ENCODE measurements at places on chromosomes 3 and 15.

DNA sequence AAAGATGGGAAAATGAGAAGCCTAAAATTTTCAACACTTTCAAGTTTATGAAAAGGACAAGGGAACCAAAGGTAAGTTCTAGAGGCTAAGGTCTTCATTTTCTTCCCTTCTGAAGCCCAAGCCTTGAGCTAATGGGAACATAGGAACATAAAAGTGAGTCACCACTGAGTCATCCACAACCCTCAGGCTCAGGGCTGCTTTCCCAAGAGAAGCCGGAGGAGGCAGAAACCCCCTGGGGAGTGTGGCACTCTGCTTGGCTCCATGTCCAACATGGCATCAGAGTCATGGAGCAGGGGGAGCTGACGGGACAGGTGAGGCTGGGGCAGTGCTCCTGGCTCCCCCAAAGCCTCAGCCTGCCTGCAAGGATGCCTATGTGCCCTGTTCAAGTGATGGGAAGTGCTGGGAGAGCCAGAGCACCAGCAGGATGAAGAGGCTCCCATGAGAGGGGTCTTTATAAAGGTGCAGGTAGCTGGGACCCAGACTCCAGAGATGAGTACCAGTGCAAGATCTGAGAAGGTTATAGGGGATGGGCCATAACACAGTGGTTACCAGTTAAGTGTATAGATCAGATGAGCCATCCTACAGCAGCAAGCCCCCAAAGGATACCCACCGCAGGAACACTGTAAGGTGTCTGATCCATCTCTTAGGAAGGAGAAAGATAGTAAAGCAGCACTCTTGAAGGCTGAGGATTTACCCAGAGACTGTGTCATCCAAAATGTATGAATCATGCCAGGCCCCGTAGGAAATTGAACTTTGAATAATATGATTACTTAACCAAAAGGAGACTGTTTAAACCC lies 31.8 kb upstream of the RYR3 start:
- DNase-seq: no peak

DNA sequence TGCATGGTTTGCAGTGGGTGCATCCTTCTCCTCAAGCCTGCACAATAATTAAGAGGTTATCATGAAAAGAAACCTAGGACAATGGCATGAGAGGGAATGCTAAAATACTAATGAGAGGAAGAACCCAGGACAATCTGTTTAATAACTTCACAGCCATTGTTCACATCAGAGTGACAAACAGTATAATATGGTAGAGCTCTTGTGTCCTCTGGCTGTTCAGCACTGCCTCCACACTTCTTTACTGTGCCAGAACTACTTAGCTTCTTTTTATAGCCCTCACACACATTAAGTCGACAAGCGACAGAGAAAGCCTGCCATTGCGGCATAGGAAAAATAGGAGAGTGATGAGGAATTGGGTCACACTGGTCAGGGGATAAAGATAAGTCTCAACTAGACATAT lies 65.0 kb upstream of the MEIS2 start:
- DNase-seq: no peak

DNA sequence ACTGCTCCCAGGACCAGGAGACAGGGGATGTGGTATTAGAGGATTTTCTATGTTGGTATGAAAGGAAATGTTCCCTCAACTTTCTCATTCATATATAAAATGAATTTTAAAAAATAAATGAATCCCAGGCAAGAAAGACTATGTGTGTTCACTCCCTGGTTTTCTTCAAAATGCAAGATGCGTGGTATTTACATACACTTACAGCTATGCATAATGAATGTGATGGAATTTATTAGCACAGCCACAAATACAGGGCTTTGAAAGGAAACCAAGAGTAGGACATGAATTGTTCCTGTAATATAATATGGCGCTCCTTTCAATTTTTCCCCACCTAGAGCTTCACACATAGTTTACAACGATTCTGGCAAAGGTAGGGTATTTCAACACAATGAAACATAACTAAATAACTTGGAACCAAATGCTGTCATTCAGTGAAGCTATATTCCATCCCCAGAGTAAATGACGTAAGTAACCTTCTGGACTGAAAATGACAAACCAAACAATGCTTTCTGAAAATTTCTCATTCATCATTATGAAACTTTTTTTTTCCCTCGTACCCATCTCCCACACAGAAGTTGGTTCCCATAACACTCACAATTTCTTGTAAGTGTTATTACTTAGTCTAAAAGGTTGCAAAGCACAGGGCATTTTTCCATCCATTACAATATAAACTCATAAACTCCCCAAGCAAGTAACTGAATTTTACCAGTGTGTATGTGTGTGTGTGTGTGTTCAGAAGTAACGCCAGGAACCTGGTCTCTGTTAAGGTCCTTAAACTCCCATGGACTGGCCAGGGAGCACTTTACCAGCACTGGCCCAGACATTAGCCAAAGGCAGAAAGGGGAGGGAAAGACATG lies 41.8 kb downstream of the CBLB start:
- no peak for DNase-seq

DNA sequence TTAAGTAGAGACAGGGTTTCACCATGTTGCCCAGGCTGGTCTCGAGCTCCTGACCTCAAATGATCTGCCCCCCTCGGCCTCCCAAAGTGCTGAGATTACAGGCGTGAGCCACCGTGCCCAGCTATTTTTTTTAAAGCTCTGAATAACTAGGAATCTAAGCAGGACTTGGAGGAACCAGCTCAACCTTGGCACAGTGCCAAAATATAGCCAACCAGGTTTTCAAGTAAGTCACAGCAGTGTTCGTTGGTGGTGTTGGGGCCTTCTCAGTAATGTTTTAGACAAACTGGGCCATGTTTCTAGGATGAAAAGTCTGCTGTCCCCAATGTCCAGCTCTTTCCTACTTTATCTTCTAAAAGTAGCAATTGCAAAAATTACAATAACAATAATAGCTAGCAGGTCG lies 6.4 kb upstream of the ADAM10 start:
- no peak for DNase-seq

- DNase-seq: no peak
These were observed 171.7 kb downstream of the KLF13 start for GRCh38 chr15:31498329-31498728.

DNA sequence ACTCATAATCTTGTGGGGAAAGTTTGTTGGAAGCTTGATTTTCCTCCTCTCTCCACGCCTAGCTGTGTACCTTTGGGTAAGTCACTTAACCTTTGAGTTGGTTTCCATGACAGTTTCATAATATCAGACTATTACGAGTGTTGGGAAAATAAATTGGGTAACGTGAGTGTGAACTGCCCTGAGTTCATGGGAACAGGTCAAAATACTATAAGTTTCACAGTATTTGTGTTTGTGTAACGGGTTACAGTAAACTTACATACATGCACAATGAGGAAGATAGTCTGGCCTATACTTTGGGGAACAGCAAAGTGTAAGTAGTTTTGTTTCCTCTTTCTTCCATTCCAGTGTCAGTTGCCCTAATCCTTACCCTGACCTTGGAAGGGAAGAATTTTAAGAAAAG lies 509.9 kb downstream of the MECOM start:
- DNase-seq: no peak

DNA sequence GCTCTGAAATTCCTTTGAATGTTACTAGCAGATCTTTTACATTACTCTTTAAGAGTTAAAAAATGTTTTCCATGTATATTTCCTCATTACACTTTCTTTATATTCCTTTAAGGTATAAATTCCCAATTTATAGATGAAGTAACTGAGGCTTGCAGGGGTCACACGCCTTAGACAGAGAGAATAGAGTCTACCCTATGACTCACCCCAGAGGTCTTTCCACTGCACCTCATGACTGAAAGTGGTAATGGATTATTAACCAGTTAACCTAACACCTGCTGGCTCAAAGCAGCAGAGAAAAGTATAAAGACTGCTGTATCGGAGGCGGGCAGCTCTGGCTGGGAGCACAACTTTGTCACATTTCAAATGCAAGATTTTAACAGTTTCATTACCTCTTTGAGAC lies 37.7 kb downstream of the LDHAL6B start:
- no peak for DNase-seq

- no peak for DNase-seq
These were observed 297.8 kb upstream of the AZI2 start for GRCh38 chr3:28646435-28646834.

DNA sequence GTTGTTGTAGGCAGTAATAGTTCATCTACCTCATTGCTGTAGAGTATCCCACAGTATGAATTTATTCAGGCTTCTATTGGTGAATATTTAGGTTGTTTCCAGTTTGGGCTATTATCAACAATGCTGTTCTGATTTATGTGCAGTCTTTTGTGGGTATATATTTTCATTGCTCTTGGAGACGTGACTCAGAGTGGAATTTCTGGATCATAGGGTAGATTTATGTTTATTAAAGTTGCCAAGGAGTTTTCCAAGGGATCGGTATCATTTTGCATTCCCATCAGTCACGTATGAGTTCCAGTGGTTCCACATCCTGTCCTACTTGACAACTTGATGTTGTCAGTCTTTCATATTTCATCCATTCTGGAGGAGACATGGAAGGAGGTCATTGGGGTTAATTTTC lies 8.4 kb upstream of the HRH1 start:
- DNase-seq: no peak

DNA sequence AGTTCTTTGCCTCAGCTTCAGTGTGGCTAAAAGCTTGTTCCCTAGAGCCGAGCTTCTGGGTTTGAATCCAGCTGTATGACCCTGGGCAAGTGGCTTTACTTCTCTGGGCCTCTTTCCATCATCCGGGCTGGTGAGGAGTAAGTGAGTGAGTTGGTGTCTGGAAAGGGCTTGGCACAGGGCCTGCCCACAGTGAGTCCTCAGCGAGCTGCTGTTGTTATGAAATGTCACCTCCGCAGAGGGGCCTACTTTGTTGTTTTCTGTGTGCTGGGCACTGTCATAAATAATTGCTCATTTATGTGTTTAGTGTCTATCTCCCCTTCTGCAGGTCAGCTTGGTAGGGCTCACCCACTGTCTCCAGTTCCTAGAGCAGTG lies 31.7 kb downstream of the SLC6A6 start:
- no peak for DNase-seq

GRCh38 chr3:170907637-170908234 lies 701 bp downstream of the EIF5A2 start:
- DNase-seq: no peak

DNA sequence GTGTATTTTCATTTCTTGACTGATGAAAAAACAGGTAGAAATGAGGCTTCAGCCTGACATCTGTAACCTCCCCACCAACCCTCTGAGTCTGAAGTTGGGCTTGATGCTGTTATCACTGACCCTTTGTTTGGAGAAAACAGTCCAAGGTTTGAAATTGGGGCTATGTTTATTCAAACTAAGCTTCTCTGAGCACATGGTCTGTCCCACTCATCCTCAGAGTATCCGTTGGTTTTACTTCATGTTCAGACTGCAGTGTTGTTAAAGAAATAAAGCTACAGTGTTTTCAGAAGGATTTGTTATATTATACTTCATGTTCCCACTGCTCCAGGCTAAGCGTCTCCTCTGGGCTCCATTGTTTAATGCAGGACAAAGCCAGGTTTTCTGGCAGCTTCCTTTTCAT lies 6.0 kb downstream of the MAPKBP1 start:
- DNase-seq: no peak

DNA sequence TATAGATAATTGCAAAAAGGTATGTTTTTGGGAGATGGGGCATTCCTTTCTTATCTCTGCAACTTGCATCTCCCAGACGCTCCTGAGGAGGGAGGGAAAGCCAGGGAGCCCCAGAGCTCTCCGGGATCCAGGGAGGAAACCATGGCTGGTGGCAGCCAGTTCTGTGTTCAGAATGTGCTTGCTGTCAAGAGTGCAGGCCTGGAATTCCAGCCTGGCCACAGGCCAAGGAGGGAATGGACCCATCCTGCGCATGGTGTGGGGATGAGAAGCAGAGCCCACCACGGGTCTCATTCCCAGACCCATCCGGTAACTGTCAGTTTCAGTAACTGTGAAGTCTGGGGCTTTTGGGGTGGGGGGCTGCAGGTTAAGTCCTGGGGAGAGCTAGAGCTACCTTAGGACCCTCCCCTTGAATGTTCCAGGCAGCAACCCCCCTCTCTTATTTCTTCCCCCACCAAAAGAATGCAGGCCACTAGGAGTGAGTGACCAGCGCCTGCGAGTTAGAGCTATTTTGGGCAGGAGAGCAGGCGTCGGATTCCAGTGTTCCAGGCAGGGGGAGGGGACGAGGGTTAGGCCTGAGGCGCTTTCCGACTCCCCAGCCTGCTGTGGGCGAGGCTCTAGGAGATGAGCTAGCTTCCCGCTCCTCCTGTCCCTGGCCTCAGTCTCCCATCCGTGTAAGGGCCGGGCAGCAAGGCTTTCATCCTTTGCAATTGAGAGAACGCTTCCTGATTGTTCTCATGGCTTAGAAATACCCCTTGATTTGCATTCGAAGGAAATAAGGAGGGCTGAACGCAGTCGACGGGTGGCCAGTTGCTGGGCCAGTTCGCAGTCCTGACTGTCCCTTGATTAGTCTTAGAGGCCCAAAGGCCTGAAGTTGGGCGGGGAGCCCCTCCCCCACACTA lies 781 bp upstream of the DAG1 start:
- DNase-seq: no peak

GRCh38 chr3:9804996-9805395 lies 5.1 kb upstream of the TTLL3 start:
- DNase-seq: no peak

DNA sequence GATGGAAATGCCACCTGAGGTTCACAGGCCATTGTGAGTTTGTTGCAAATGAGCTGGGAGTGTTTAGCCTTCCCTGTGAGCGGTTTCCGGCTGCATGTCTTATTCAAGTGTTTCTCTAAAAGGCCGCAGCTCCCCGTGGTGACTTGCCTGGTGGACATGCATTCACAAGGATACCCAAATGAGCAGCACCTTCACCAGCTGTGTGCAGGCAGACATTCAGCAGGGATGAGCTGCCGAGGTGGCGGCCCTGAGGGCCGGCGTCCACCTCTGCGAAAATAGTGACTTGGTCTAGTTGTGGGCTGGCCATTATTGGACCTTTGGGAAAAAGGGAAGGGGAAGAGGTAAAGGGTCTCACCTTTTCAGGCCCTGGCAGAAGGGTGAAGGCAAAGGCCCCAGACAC lies 23.4 kb downstream of the SPSB4 start:
- DNase-seq: no peak

DNA sequence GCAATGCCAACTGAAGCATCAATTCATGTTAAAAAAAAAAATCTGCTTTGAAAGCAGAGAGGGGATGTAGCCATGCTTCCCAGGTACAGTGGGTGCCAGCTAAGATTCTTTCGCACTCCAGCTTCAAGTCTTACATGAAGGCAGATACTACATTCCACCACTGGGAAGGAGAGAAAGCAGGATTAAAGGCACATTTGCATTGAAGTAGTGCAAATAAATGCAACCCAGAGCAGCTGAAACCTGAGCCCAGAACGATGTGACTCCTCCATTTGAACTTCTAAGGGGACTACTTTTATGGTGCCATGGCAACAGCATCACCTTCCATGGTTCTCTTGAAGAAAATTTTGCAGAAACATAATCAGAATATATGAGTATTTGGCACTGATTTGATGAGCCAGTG lies 19.1 kb upstream of the GJD2 start:
- no peak for DNase-seq
